GM10248 (cell line): ENCODE measurements at places on chromosomes 3 and 15.
A peak's percentile ranks its signal among the peaks of the same experiment; 100 is the strongest.

- DNase-seq = no peak
Measured at GRCh38 chr15:82871358-82871757, 61.9 kb downstream of the WHAMM start.

GRCh38 chr3:147775816-147776530 is 366.8 kb downstream of the ZIC1 start:
- DNase-seq = no peak

GRCh38 chr3:179950840-179951239 is 85.9 kb downstream of the PEX5L start:
- no peak for DNase-seq

DNA sequence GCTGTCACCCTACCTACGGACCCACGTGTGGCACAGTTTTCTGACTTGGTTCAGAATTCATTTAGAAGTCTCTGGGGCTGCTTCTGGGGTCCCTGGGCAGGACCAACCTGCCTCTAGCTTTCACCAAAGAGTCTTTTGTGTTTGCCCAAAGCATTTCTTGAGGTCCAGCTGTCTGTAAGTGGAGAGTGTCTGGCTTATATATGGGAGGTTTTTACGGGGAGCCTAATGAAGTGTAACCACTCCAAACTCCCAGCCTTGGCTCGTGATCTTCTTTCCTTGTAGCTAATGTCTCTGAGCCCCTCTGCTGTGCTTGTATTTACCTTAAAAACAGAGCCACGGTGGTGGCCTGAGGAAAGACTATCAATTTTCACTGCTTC is 109.0 kb upstream of the CTDSPL start:
- DNase-seq = no peak

DNA sequence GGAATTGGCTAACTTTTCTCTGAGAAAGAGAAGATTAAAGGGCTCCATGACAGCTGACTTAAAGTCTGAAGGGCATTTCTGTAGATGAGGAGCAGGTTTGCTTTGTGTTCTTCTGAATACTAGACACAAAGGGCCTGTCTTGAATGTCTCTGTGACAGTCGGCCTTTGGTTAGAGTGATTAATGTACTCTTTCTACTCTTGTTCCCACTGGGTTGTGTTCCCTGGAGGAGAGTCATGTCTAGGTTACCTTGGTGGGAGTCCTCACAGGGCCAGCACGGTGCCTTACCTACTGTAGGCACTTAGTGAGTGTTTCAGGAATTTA is 66.1 kb downstream of the MAP2K5 start:
- no peak for DNase-seq

GRCh38 chr15:87902772-87903426 is 353.6 kb downstream of the NTRK3 start:
- no peak for DNase-seq

GRCh38 chr15:57319226-57319918 is 56.9 kb upstream of the CGNL1 start:
- DNase-seq = no peak

GRCh38 chr15:70362886-70363285 is 265.2 kb upstream of the TLE3 start:
- peak; percentile 49 for DNase-seq

DNA sequence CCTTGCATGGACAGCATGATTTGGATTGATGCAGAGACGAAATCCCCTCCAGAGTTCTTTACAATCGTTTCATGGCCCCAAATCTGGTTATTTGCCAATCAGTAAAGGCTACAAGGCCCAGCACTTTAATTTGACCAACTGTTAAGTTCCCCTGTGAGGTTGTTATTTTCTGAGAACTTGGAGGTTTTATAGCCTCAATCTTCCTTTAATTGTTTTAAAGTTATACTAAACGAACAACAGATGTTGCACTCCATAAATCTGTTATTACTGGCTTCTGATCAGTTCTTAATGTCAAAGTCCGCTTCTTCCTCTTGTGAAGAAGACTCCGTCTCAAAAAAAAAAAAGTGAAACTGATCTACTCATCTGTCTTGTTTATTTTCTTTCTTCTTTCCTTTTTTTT is 30.8 kb downstream of the LARP6 start:
- no peak for DNase-seq

DNA sequence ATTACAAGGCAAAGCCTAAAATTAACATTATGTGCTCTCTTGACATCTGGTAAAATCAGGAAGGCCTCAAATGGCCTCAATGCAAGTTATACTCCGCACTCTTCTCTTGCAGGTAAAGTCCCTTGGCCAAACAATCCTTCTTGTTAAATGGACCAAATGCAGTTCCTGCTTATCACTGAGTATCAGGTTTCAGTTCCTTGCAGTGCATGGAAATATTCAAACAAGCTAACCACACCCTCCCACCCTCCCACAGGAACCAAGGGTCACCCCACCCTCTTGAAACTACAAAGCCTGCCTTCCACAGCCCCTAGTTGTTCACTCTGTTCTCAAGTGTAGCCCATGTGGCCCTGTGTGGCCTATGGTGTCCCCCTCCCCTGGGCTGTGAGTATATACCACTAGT is 171.9 kb upstream of the CADPS start:
- no peak for DNase-seq

DNA sequence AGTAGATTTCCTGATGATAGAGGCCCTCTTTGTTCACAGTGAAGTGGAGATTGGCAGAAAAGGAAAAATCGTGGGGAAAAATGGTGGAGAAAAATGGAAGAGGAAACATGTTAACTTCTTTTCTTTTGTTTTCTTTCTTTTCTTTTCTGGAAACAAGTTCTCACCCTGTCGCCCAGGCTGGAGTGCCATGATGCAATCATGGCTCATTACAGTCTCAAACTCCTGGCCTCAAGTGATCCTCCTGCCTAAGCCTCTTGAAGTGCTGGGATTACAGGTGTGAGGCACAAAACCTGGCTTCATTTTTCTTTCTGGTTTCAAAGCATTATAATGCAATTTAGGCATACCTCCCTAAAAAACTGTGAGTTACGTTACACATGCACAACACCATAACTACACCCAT is 464.2 kb downstream of the MECOM start:
- DNase-seq = no peak

DNA sequence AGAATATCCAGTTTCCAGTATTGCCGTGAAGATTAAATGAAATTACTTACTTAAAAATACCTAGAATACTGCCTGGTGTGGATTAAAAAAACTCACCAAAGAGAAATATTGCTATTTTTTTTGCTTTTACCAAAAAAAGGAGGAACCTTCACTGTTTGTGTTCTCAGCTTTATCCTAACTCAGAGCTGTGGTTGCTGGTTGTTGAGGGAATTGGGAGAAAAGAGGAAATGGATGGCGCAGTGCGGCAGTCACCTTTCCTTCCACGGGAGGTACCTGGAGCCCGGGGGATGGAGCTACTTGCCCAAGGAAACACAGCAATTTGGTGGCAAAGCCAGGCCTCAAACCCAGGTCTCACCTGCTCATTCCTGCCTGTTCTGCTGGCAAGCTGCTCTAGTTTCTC is 270.3 kb downstream of the RPLP1 start:
- DNase-seq = no peak

- no peak for DNase-seq
Measured at GRCh38 chr3:138196023-138196422, 8.9 kb downstream of the ARMC8 start.

DNA sequence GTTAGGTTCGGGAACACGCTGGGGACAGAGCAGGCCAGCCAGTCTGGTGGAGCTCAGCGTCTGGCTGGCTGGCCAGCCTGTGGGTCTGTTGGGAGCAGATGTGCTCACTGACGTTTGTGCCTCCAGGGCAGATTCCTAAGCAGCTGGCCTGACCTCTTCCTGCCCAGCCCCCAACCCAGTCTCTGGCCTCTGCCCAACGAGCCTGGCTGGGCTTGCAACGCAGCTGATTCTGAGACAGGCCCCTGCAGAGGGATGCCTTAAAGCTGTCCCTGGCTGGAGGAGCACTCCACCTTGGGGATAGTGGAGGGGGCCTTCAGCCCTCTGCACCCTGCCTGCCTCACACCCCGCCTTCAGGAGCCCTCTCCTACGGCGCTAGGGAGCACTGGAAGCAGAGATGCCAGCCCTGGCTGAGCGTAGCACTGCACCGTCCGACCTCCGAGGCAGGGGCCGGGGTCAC is 46.0 kb downstream of the KLF13 start:
- no peak for DNase-seq

GRCh38 chr15:59797756-59798604 is 108.9 kb upstream of the BNIP2 start:
- DNase-seq = peak; percentile 20

GRCh38 chr3:72238010-72238691 is 453.2 kb upstream of the PROK2 start:
- DNase-seq = no peak

GRCh38 chr15:66622591-66623022 is 56.8 kb upstream of the LCTL start:
- no peak for DNase-seq

DNA sequence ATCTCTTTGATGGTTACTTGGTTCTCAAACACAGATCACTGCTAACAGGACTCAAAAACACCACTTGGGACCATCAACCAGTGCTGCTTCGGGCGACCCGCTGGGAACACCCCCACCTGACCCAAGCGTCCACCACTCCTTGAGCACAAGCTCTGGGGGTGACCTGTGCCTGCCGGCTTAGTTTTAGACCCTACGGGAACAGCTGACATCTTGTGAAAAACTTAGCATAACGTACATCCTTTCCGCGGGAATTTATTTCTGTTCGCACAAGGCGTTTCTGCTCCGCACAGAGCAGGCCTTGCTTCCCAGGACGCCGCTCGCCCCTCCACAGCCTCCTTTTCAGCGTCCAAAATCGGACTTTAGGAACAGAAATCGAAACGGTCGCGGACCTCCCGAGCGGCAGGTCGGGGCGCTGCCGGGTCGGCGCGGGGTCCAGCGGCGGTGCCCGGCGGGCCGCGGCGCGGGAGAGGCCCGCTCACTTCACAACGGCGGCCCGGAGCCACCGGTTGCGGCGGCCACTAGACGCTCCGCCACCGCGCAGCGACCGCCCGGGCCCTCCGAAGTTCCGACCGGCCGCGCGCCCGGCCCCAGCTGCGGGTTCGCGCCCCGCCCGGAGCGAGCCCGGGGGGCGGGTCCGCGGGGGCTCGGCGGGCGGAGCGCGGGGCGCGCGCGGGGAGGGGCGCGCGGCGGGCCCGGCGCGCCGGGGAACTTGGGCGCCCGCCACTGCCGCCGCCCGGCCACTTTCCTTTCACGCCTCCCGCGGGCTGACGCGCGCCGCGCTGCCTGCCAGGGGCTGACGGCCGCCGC is 959 bp downstream of the SFMBT1 start:
- peak; percentile 22 for DNase-seq

GRCh38 chr3:9732080-9732739 is 675 bp downstream of the BRPF1 start:
- peak; percentile 32 for DNase-seq

DNA sequence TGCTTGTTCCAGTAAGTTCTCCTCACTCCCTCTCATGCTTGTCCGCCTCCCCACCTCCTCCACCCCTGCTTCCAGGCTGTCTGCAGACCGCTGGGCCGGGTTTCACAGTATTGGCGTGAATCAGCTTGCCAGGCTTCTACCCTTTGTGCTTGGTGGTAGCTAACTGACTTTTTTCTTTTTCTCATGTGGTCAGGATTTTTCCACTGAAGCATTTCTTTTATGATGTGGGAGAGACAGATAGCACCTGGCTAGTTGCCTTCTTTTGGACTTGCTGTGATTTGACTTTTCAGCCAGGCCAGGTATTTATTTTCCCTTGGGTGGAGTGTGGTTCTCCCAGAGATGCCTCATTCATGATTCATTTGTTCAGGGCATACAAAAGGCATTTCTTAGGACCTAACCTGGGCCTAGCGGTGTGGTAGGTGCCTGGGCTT is 60.6 kb downstream of the ST6GAL1 start:
- DNase-seq = no peak

DNA sequence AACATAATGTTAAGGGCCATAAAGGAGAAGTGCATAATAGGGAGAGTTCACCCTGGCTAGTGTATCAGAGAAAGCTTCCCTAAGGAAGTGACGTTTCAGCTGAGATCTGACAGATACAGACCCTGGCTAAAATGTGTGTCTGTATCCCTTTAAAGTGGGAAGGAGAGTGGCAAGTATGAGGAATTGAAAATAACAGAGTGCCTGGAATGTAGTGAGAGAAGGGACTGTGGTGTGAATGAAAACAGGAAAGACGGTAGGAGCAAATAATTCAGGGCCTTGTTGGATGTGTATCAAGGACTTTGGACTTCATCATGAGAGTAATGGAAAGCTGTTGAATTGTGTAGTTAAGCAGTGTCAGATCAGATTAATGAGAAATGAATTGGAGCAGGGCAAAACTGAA is 30.5 kb downstream of the NEO1 start:
- DNase-seq = no peak

- peak; percentile 49 for DNase-seq
Measured at GRCh38 chr3:98536456-98537017, 4.8 kb downstream of the GPR15 start.

DNA sequence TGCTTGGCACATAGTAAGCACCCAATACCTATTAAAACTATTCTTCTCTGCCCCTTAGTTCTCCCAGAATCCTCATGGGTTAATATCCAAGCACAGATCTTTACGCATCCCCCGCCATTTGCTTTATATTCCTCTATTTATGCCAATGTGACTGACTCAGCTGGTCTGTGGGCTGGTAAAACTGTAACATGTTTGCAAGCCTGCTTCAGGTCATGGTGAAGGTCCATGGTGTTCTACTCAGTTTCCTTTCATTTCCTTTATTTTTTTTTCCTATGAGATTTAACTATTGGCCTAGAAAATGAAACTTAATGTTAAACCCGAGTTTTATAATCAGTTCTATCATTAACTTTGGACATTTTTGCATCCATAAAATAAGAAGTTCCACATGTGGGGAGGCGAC is 47.0 kb downstream of the FRMD4B start:
- no peak for DNase-seq

DNA sequence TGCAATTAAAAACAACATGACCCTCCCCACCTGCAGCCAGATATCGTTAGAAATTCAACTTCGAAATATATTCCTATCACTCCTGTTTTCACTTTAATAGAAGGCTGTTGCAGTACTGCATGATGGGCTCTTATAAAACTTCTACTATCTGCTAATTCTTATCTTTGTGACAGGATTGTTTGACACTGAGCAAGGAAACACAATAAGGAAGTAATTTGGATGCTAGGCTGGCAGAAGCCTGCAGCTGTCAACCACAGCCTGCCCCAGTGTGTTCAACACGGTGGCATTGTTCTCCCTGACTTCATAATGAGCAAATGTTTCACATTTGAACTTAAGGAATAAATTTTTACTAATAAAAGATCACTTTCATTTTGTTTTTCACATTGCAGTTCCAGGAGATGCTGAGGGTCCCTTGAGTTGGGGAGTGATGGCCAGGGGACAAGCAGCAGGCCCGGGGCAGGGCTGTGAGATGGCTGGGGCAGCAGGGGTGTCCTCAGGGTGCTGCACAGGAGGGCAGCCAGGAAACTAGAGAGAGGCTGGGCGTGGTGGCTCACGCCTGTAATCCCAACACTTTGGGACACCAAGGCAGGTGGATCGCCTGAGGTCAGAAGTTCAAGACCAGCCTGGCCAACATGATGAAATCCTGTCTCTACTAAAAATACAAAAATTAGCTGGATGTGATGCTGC is 64.8 kb upstream of the SEC61A1 start:
- no peak for DNase-seq

- no peak for DNase-seq
Measured at GRCh38 chr3:66466606-66467270, 34.1 kb downstream of the LRIG1 start.

GRCh38 chr3:161423911-161424522 is 52.7 kb upstream of the SPTSSB start:
- DNase-seq = peak; percentile 42

GRCh38 chr3:8745619-8746370 is 12.2 kb downstream of the CAV3 start:
- DNase-seq = no peak
